CD4-positive, alpha-beta T cell treated with Interleukin-2 at 100 ng/mL for 4 hours (primary cell): ENCODE measurements at places on chromosomes 11 and 22.

- DNase-seq: no peak
Observed at GRCh38 chr11:68973219-68973618, 7.6 kb downstream of the MRGPRD start.

GRCh38 chr22:45472426-45472825 is 30.3 kb upstream of the FBLN1 start:
- DNase-seq: no peak

- no peak for DNase-seq
Observed at GRCh38 chr11:97118614-97119200, 728.9 kb downstream of the JRKL start.

- DNase-seq: no peak
Observed at GRCh38 chr11:117878939-117879475, 2.5 kb upstream of the FXYD6 start.

DNA sequence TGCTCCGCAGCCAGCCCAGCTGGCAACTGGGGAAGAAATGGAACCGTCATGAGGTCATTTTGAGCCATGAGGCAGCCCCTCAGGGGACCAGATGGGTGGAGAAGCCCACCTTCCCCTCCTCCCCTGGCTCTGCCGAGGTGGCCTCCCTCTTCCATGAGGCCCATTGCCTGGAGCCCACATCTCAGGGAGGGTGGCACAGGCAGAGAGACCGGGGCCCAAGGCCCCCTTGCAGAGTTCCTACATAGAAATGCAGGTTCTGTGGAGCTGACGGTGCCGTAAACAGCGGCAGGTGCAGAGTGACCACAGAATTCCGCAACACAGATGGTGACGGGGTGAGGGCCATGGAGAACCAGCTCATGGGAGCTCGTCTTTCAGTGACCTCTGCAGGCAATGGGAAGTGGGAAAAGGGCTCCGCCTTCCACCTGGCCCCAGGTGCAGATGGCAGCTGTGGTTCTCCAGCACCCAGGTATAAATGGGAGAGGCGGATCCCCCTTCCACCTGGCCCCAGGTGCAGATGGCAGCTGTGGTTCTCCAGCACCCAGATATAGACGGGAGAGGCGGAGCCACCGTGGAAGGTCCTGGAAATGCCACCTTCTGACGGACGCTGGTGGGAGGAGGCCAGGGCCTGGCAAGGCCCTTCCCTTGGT is 765.4 kb downstream of the BRD1 start:
- no peak for DNase-seq

GRCh38 chr22:28296452-28296851 is 377.4 kb upstream of the PITPNB start:
- no peak for DNase-seq

DNA sequence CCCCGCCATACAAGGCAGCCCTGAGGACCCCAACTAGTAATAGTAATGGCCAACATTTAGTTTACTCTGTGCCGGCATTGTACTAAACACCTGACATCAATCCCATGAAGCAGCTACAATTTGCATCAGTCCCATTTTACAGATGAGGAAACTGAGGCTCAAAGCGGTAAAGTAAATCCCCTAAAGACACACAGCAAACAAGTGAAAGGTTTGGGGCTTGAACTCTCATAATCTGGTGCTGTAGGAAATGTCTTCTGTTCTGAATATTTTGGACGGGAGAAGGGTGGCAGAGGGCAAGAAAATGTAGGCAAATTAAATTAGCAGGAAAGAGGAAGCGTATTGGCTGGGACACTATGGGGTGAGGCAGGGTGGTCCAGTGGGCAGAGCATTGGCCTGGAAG is 160.3 kb upstream of the SYT13 start:
- DNase-seq: no peak

DNA sequence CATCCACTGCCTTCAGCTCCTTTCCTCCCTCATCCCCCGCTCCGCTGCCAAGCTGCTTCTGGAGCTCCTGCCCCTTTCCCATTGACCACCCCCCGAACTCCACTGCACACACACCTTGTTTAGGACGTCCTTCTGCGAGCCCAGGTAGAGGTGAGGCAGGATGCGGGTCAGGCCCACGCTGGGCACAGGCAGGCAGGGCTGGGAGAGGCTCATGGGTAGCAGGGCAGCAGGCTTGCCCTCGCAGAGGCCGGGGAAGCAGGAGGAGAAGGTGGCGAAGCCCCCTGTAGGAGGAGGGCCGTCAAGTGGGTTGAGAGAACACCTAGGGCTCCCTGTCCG is 13.3 kb downstream of the DUSP8 start:
- DNase-seq: no peak

- no peak for DNase-seq
Observed at GRCh38 chr11:94593030-94593429, 25.9 kb downstream of the PIWIL4 start.

GRCh38 chr22:45828841-45829240 is 148.1 kb downstream of the WNT7B start:
- no peak for DNase-seq

- DNase-seq: no peak
Observed at GRCh38 chr22:45769569-45770210, 98.1 kb downstream of the ATXN10 start.

- DNase-seq: no peak
Observed at GRCh38 chr11:12291766-12292165, 85.6 kb upstream of the PARVA start.

DNA sequence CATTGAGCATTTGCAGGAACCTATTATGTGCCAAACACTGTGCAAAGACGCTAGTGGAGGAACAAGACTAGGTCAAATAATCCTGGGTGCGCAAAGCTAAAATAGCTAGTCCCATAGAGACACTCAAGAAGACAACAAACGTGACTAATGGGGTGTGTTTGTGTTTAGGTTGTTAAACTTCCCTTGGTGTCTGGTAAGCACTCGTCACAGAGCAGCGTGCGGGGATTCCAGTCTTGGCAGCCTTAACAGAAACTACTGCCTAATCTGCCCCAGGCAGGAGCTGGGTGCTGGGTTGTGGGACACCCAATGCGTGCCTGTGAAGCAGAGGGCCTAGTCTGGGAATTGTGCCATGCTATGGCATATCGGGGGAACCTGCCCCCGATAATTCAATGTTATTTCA is 10.8 kb upstream of the CALCB start:
- DNase-seq: no peak

DNA sequence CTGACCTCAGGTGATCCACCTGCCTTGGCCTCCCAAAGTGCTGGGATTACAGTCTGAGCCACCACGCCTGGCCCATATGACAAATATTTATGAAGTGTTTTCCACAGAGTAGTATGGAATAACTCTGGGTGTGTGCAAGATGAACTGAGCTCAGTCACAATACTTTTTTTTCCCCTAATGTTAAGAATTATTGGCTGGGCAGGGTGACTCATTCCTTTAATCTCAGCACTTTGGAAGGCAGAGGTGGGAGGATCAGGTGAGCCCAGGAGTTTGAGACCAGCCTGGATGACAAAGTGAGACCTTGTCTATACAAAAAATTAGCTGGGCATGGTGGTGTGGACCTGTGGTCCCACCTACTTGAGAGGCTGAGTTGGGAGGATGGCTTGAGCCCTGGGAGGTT is 6.4 kb downstream of the PTPRJ start:
- no peak for DNase-seq

GRCh38 chr11:46942172-46942571 is 5.6 kb downstream of the CSTPP1 start:
- no peak for DNase-seq

GRCh38 chr11:74849525-74850391 is 99.1 kb downstream of the XRRA1 start:
- no peak for DNase-seq

DNA sequence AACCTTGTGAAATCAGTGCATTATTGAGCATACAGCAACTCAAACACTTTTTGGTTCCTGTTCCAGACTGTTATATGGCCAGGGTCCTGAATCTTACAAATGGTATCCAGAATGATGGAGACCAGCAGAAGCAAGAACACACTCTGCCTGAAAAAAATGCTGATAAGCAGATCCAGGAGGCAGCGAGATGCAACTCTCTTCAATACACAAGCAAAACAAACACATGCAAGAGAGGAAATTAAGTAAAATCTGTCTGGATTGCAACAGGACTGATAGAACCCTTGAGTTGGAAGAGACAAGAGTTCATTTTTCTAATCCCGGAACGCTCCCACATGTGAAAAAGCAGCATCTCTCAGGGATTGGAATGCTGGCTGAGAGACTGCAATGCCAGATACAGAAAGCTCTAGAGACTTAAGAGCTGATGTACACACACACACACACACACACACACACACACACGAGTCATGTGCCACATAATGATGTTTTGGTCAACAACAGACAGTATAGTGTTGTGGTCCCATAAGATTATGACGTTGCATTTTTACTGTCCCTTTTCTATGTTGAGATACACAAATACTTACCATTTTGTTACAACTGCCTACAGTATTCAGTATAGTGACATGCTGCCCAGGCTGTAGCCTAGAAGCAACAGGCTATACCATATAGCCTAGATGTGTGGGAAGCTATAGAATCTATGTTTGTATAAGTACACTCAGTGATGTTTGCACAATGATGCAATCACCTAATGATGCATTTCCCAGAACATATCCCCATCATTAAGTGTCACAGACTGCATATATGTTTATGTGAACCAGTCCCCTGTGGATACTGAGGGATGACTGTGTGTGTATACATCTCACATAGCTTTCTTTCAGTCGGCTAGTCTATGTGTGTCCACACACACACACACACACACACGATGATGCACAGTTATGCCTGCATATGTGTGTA is 406.6 kb downstream of the LARGE1 start:
- DNase-seq: no peak

- DNase-seq: no peak
Observed at GRCh38 chr11:67627812-67628624, 1.7 kb downstream of the NUDT8 start.

GRCh38 chr11:114279792-114280546 is 16.2 kb upstream of the NNMT start:
- no peak for DNase-seq

GRCh38 chr11:14315130-14315529 is 43.9 kb downstream of the RRAS2 start:
- no peak for DNase-seq

DNA sequence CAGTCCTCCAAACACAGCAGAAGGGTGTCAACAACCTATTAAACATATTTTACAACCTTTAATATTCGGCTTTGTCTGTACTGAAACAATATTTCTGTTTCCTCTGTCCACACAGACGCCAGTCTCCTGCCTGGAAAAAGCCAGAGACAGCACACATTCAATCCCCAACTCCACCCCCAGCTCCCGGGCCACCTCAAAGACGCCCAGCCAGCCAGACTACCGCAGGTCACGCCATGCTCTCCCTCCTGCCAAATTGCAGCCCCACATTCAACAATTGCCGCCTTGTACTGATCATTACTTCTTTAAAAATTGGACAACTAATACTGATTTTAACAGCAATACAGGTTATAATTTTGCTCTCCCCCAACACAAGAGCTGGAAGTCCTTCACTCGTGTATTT is 1.2 kb downstream of the SERGEF start:
- DNase-seq: no peak

GRCh38 chr11:132028380-132029240 is 658.2 kb downstream of the NTM start:
- DNase-seq: no peak

DNA sequence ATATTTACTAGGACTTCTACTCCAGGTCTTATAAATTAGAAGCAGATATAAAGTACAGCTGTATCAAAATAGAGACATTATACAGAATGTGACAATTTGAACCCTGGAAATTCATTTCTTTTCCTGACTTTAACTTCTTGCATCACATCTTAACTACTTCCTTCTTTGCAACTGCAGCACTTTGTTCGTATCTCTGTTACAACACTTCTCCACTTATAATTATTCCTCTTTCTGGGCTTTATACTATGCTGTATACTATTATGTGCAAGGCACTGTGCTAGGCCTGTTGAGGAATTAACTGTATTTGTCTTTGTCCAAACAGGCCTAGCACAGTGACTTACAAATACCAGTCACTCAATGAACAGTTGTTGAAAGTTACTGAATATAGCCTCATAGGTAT is 1.8 kb upstream of the SLC36A4 start:
- DNase-seq: no peak

- DNase-seq: no peak
Observed at GRCh38 chr11:77966338-77966737, 28.1 kb downstream of the INTS4 start.

GRCh38 chr11:78318321-78319114 is 99.1 kb downstream of the GAB2 start:
- no peak for DNase-seq

DNA sequence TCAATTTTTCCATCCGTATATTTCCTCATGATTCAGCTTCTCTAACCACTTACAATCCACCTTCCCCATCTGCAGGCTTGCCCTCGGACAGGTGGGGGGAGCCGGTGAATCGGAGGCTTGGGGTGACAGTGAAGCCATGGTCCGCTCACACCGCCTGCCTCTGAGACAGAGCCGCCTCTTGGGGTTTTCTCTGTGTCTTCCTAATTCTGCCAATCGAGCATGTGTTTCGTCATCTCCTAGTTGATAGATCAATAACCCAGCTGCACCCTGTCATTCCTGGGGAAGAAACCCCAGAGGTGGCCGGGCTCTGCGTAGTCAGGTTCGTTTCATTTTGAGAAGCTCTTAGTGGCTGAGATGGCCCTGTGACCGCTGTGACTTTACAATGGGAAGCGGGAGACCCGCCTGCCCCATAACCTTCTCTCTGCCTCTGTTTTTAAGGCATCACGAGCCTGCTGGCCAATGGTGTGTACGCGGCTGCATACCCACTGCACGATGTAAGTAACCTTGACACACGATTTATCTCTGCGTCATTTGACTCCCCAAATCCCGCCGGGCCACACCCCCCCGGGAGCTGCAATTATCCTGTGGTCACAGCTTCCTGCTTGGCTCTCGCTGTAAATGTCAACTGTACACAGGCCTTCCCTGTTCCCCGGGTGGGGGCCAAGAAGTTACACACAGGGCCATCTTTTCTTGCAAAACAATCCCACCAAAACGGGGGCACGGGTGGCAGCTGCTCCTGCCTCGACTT is 33.3 kb downstream of the ANO1 start:
- DNase-seq: no peak

- no peak for DNase-seq
Observed at GRCh38 chr11:127471662-127472061, 471.1 kb upstream of the KIRREL3 start.

DNA sequence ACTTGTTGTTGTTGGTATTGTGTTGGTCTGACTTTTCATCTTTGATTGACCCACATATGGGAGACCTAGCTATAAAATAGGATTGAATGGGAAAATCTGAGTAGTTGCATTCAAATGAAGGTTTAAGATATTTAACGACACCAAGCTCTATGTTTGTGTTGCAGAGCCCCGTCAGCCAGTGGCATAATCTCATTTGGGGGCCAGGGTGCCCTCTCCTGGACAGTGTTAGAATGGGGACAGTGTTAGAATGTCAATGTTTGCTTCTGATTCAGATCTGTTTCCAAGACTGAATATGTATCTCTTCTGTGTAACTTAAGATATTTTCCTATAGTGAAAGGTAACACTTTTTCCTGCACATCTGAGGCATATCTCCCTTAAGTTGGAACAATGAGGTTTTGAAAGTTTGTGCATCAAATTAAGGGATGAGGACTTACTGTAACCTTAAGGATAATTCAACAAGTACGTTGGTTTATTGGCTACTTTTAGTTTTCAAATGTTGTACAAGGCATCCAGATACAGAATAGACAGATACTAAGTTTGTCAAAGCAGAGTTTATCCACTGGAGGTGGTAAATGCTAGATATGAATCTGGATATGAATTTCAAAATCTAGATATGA is 5.3 kb upstream of the OR52M1 start:
- DNase-seq: peak; percentile 35
